Immature natural killer cell (primary cell): ENCODE measurements at places on chromosomes 2 and 18. TPM values are rescaled to one million over a fixed set of nuclear protein-coding genes. Genes with fewer than 3 reads are reported as not detected.

GRCh38 chr2:161975062-161975812 lies 98.8 kb downstream of the DPP4 start:
- H3K27me3 ChIP-seq, result no peaks in the 10 kb centered on the region
- H3K4me1 ChIP-seq, result peaks cover 9% of the 10 kb centered on the region
- no peak overlapping the region for H3K4me3 ChIP-seq

DNA sequence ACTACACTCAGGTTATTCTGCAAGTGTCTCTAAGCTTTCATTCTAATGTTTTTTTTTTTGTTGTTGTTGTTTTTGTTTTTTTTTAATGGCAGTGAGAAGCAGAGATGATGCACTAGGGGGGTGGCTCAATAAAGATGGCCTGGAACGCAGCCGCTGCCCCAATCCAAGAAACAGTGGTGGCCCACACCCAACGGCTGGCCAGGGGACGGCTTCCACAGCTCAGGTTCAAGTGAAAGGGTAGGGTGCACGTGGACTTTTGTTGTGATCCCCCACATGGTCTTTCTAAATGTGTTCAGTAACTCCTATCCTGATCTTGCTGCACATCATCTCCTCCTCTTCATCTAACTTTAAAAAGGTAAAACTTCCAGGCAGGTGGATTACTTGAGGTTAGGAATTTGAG lies 190.1 kb downstream of the NDUFA10 start:
- no peak overlapping the region for H3K27ac ChIP-seq
- no peak overlapping the region for H3K4me3 ChIP-seq
- no peak for DNase-seq

DNA sequence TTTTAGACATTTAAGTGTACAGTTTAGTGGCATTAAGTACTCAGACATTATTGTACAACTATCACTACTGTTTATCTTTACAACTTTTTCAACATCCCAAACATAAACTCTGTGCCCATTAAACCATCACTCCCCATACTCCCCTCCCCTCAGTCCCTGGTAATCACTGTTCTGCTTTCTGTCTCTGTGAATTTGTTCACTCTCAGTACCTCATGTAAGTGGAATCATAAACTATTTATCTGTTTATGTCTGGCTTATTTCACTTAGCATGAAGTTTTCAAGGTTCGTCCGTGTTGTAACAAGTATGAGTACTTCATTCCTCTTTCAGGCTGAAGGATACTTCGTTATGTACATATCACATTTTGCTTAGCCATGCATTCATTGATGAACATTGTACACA lies 9.8 kb upstream of the RUFY4 start:
- H3K36me3 ChIP-seq, result no peaks in the 10 kb centered on the region
- peaks cover 24% of the 10 kb centered on the region for H3K27me3 ChIP-seq
- no peak overlapping the region for H3K4me3 ChIP-seq
- no peak overlapping the region for H3K27ac ChIP-seq

DNA sequence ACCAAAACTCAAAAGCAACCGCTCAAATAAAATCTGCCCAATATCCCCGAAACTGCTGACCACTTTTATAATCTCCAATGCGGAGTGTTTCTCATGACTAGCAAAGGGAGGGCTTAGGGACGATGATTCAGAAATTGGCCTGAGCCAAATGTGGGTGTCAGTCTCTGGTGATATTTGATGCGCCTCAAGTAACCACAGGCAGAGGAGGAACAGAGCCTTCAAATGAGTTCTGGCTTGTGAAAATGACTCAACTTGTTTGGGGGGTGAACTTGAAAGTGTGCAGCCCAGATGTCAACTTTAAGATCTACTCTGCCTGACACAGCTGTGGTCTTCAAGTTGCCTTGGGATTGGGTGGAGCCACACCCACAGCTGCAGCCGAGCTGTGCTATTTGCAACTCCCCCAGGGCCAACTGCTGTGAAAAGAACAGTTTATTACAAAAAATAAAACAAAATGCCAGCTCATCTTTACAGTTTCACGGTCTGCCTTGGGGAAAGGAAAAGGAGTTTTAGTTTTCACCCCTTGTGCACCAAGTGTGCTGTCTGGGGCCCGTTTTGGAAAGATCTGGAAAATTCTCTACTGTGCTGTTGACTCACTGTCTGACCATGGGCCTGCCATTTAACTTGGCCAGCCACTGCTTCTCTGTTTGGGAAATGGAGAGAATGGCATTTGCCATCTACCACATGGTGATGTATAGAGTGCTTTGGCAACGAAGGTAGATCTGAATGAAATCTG lies 222.1 kb downstream of the MTX2 start:
- H3K36me3 ChIP-seq, result no peaks in the 10 kb centered on the region
- peak overlapping the region; percentile 69 for H3K27ac ChIP-seq
- H3K27me3 ChIP-seq, result peaks cover 17% of the 10 kb centered on the region
- peak; percentile 31 for DNase-seq
- peaks cover 12% of the 10 kb centered on the region for H3K4me1 ChIP-seq
- H3K4me3 ChIP-seq, result no peak overlapping the region

- no peak overlapping the region for H3K27ac ChIP-seq
- no peaks in the 10 kb centered on the region for H3K4me1 ChIP-seq
- H3K27me3 ChIP-seq, result no peaks in the 10 kb centered on the region
- no peak for DNase-seq
Observed at GRCh38 chr18:32213693-32214092, 23.9 kb downstream of the MEP1B start.

DNA sequence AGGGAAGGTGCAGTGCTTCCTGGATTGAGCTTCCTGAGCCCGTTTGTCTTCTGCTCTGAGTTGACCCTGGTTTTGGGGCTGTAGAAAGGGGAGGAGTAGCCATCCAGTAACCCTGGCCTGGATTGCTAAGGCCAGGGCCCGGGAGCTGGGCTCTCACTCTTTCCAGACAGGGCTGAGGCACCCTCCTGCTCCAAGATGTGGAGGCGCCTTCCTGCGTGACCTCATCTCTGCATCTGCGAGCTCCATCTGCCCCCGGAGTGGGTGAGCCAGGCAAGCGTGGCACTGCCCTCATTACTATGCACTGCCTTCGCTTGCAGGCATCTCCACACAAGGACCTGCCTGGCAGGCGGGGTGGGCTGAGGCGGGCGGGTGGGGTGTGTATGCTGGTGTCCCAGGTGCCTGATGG lies 58.0 kb downstream of the RAB31 start:
- H3K4me3 ChIP-seq, result no peak overlapping the region
- no peak for DNase-seq
- H3K36me3 ChIP-seq, result no peaks in the 10 kb centered on the region

COL6A3 gene
- not detected for polyA plus RNA-seq

RAPGEF4 gene
- polyA plus RNA-seq, result not detected

SLC38A11 gene
- polyA plus RNA-seq, result not detected
